Inflammatory macrophage (primary cell): ENCODE measurements at places on chromosomes 1 and 21.

- DNase-seq = peak; percentile 72
These were observed 26.6 kb upstream of the EXO1 start for GRCh38 chr1:241821363-241821762.

GRCh38 chr1:114112775-114113174 lies 40.9 kb downstream of the SYT6 start:
- DNase-seq = no peak

- DNase-seq = no peak
These were observed at the start of gene ETNK2 for GRCh38 chr1:204151552-204152309. TSS of gene ETNK2 (minus strand) at chr1:204152044. CDS start at chr1:204151852, 192 bp downstream.

DNA sequence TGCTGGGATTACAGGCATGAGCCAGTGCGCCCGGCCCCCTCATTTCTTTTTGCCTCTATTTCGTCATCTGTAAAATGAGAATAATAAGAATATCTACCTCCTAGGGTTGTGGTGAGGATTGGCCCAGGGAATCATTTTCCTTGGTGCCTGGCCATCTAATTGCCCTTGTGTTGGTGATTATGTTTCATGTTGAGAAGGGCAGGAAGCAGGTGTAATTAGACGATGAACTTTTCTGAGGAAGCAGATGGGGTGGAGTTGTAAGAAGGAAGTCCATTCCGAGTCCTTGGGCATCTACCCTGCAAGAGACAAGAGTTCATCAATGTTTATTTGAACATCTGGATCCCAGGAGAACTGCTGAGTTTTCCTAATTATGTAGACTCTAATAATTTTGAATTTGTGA lies 38.7 kb upstream of the NEK2 start:
- no peak for DNase-seq

- no peak for DNase-seq
These were observed 18.6 kb downstream of the AKT3 start for GRCh38 chr1:243831463-243831862.
